ENCODE measurements at places on chromosomes 1 and 21.

DNA sequence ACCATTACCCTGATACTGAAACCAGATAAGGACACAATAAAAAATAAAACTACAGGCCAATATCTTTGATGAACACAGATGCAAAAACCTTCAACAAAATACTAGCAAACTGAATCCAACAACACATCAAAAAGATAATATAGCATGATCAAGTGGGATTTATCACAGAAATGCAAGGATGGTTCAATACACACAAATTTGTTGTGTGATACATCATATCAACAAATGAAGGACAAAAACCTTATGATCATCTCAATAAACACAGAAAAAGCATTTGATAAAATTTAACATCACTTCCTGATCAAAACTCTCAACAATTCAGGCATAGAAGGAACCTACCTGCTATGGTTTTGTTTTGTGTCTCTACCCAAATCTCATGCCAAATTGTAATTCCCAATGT lies 74.3 kb upstream of the VANGL1 start:
- no peak for ATAC-seq

GRCh38 chr1:77831976-77832711 lies 52.7 kb downstream of the MIGA1 start:
- peak; percentile 67 for ATAC-seq

- no peak for ATAC-seq
These were observed 23.6 kb upstream of the PSEN2 start for GRCh38 chr1:226846786-226847185.

DNA sequence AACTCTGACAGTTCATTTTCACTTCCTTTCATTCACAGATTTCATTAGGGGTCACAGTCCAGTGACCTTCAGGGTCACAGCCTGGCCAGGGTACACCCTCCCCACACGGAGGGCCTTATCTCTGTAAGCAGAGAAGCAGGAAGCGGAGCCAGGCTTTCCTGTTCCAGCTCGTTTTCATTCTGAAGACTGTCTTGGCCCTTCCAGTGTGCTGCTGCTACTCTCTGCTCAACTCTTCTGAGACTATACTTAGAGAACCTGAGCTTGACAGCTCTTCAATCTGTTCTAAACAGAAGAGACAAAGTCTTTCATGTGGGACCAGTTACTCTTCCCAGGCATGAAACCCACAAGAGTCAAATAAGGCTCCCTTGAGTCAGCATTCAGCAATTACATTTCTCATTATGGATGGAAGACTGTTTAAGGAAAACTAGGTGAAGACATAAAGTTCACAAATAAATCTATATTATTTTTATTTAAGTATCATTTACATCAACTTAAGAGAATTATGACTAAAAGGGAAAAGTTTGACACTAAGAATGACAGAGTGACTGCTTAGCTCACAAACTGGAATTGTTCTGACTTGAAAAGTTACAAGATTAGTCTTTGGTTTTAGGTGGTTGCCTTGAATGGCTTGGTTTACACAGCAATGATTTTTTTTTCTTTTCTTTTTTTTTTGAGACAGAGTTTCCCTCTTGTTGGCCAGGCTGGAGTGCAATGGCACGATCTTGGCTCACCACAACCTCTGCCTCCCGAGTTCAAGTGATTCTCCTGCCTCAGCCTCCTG lies 4.8 kb upstream of the TDRD10 start:
- ATAC-seq: no peak

GRCh38 chr1:235151033-235151432 lies 10.0 kb downstream of the RBM34 start:
- ATAC-seq: no peak

GRCh38 chr1:247407180-247407616 lies 8.8 kb upstream of the NLRP3 start:
- ATAC-seq: no peak

GRCh38 chr1:175127565-175127964 lies 59.9 kb downstream of the TNN start:
- no peak for ATAC-seq

DNA sequence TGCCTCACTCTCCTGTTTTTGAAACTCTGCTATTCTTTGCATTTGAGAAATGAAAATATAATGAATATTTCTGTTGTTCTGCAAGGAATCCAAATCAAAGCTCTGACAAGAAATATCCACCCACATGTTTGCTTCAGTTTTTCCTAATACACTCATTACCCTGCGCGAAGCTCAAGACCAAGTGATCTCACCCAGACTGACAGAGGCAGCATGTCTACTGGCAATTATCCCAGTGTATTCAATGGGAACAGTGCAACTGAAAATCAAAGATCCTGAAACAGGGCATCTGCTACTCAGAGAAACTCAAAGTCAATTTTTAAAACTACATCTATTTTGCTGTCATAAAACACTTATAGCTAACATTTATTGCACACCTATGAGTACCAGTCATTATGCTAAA lies 321.0 kb upstream of the LRRC7 start:
- no peak for ATAC-seq

DNA sequence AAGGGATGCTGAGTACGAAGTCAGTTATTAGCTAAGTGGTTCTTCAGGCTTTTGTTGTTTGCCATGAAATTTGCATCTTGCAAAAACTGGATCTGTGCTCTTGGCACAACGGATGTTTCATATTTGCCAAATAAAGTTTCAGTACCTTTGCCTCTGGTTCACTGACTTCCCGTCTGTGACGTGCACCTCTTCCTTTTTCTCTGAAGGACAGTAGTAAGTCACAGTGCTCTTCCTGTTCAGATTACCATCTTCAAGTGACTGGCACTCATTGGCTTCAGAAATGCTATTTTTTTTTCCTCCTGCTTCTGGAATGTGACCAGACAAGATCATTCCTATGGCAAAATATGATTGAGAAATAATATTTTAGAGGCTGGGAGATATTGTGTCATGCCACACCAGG lies 75.9 kb upstream of the GREM2 start:
- no peak for ATAC-seq

DNA sequence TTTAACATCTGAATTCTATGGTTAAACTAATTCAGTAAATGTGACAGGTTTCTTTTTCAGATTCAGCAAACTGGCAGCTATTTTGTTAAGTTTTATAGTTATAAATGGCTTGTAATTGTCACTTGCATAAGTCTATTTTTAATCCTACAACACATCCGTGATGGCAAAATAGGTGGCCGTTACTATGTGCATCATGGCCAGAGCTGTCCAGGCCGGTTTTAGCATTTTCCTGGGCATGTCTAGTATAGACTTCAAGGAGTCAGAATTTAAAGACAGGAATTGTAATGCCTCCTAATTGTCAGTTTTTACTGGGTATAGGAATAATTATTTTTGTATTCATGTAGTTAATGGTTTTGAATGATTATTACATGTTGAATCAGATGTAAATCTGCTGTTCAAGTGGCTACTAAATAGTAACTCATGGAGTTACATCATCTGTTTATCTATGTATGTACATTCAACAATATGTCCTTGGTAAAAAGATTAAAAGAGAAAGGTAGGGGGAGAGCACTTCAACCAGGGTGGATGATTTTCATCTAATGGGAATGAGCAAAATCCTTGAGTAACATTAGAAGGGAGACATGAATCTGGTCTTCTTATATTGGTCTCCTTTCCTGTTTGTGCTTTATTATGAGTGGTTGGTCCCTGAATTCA lies 3.2 kb upstream of the B3GALT2 start:
- no peak for ATAC-seq

DNA sequence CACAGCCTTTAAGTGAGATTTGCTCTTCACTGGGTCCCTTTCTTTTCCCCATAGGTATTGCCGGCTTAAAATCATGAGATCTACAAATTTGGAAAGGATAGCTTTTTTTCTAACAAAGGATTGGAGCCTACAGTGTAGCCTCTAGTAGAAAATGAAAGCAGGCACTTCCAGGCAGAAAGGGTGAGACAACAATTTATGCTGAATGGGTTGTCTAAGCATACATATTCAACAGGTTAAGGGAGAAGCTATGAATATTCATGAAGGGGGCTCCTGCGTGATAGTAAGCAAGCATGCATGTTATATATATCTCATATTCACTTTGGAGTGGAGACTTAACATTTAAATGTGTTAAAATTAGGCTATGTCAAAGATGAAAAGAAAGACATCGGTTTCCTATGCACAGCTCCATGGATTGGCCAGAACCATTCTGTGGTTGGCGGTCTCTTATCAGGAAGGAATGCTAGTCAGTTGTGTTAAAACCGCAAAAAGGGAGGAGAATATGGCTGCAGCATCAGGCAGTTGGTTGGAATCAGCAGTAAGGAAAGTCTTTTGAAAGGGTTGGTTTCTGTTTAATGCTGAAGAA lies 66.0 kb downstream of the VCAM1 start:
- peak; percentile 90 for ATAC-seq

DNA sequence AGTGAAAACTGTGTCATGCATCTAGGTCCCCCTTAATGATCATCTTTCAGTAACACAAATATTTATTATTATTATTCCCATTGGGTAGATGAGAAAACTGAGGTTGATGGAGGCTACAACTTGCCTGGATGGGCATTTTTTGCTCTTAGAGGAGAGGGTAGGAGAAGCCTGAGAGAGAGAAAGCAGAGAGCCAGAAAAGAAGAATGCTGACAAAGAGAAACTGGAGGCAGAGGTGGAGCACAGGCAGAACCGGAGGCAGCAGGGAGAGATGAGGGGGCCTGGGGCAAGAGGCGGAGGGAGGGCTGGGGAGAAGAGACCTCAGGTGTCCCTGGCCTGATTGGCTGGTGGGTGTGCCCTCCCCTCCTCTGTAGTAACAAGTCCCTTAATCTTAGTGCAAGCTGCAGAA lies 4.1 kb downstream of the BLACAT1 start:
- no peak for ATAC-seq

DNA sequence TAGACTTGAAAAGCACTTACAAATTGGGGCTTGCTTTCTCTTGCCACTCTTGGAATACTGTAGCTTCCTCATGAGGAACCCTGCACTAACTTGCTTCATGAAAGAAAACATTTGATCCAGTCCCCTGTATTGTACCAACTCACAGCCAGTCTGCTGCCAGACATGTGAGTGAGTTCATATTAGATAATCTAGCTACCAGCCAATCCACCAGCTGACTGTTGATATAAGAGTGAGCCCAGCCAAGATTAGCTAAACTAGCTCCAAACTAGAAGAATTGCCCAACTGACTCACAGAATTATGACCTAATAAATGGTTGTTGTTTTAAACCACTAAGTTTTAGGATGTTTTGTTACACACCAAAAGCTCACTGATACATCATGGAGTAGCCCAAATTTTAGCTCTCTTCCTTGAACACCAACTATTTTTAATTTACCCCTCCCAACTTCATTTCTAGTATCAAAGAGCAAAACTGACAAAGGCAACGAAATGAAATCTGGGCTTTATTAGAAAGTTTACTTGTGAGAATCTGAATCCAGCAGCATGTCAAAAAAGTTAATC lies 6.6 kb upstream of the RGS8 start:
- ATAC-seq: no peak

- peak; percentile 82 for ATAC-seq
These were observed at the start of gene NID1 for GRCh38 chr1:236064674-236065508. Gene NID1, minus strand, starts transcription at chr1:236065090. Its CDS starts 11 bp downstream, at chr1:236065079.

GRCh38 chr1:20948101-20948500 lies 161.0 kb upstream of the HP1BP3 start:
- ATAC-seq: no peak

DNA sequence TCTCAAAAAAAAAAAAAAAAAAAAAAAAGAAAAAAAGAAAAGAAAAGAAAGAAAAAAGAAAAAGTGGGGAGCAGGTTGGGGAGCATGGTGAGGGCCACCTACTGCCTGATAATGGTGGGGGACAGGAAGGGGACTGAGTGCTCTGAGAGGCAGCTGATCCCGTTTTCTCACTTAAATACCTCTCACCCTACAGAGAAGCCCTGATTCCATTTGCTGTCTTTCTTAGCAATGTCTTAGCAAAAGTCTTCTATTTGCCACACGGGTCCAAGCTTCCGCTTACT lies 692 bp upstream of the H6PD start:
- ATAC-seq: peak; percentile 6

GRCh38 chr1:94909486-94909885 lies 17.4 kb downstream of the CNN3 start:
- no peak for ATAC-seq

DNA sequence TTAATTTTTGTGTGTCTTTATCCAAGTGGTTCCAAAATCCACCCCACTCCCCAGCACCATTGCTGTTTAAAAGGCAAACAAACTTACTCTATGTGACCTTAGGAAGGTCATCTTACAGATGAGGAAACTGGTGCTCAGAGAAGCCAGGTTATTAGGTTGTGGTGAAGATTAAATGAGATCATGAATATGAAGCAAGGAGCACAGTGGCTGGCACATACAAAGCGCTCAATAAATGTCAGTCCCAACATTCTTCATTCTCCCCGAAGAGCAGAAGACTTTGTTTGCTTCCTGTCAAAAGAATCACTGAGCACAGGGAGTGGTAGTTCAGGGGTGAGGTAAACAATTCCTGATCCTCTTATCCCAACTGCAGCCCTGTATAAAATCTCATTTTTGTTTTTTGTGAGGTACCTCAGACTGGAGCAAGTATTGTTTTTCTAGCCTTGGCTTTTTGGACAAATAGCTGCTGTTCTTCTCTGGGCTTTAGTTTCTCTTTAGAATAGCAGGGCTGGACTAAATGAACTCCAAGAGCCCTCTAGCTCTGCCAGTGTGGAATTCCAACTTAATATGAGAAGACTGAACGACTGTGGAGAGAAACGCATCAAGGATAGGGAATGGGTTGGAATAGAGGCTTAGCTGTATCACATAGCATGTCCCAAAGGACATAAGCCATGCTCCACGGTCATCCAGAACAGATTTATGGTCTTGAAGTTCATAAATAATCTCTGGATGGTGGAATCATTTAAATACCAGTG lies 455.3 kb upstream of the USP24 start:
- ATAC-seq: no peak

DNA sequence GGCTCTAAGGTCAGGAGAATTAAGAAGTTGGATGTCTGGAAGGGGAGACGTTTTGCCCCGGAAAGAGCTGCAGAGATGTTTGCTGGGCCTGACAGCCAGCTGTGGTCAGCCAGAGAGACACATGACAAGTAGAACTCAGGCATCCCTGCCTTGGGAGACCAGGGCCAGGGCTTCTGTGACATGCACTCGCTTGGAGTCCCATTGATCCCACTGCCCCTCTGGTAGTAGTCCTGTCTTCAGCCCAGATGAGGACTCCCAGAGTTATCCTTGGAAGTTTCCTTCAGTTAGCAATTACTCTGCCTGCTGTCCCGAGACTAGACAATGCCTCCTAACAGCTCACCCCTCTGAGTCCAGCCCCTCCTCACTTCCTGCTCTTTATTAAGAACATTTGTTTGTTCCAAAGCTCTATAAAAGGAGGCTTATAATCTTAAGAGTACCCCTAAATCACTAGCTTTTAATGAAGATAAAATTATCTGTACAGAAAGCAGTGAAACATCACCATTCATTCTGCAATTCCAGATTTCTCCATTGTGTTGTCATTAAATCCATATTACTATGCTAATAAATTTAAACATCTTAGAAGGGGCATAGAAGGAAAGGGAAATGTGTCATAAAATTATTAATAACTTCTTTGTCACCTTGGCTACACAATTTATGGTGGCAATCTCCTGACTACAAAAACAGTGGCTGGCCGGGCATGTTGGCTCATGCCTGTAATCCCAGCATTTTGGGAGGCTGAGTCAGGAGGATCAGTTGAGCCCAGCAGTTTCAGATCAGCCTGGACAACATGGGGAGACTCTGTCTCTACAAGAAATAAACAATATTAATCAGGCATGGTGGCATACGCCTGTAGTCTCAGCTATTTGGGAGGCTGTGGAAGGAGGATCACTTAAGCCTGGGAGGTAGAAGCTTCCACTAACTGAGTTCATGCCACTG lies 94.2 kb downstream of the KCNK1 start:
- ATAC-seq: peak; percentile 78

GRCh38 chr1:46171351-46171750 lies 3.5 kb upstream of the TSPAN1 start:
- ATAC-seq: no peak

All from SK-N-SH treated with all-trans-retinoic acid at 6 μM for 48 hours (cell line).